ENCODE measurements at places on chromosomes 2 and 18.

GRCh38 chr18:48605408-48605845 lies 66.6 kb downstream of the CTIF start:
- peak; percentile 95 for DNase-seq

- DNase-seq = no peak
Measured at GRCh38 chr2:7725171-7725849, 808.1 kb downstream of the RNF144A start.

DNA sequence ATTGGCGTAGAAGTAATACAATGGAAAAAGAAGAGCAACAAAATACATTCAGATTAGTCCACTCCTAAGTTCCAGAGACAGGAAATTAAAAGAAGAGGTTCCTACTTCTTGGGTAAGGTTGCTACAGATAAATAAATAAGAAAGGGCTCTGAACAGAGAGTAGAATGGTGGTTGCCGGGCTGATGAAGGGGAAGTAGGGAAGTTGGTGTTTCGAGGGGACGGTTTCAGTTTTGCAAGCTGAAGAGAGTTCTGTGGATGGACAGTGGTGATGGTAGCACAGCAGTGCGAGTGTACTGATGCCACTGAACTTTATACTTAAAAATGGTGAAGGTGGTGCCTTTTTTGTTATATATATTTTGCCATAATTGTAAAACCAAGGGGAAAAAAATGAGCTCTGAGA lies 48.2 kb downstream of the CABYR start:
- peak; percentile 55 for DNase-seq

DNA sequence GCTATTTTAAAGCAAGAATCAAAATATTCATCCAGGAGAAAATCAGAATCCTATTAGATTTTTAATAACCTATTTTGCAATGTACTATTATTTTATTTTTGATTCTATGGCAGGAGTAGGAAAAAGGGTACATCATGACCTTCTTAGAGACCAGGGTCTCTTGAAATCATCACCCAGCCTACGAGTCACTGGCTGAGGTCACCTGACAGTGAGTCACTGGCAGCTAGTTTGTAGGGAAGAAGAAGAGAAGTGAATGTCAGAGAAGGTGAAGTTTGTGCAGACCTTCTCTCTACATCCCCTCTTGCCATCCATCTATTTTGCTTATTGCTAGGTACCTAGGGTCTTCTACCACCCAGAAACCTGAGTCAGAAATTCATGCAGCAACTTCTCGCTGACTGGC lies 144.2 kb downstream of the ALK start:
- DNase-seq = no peak

GRCh38 chr2:3036432-3037125 lies 341.0 kb downstream of the EIPR1 start:
- no peak for DNase-seq

GRCh38 chr18:24248359-24248758 lies 109.5 kb downstream of the CABYR start:
- no peak for DNase-seq

DNA sequence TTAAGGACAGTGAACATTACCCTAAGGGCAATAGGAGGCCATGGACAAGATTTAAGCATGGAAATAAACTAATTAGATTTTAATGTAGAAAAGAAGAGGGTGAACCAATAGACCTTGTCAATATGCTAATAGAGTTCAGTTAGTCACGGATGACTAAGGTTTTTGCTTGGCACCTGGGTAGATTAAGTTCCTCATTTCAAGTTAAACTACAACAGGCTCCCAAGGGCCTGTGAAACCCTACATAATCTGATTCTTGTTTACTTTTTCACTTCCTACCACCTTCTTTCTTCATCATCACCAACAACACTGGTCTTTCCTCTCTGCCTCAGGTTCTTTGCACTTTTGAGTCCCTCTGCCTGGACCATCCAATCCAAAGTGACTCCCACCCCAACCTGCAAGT lies 14.8 kb downstream of the SP110 start:
- DNase-seq = no peak

DNA sequence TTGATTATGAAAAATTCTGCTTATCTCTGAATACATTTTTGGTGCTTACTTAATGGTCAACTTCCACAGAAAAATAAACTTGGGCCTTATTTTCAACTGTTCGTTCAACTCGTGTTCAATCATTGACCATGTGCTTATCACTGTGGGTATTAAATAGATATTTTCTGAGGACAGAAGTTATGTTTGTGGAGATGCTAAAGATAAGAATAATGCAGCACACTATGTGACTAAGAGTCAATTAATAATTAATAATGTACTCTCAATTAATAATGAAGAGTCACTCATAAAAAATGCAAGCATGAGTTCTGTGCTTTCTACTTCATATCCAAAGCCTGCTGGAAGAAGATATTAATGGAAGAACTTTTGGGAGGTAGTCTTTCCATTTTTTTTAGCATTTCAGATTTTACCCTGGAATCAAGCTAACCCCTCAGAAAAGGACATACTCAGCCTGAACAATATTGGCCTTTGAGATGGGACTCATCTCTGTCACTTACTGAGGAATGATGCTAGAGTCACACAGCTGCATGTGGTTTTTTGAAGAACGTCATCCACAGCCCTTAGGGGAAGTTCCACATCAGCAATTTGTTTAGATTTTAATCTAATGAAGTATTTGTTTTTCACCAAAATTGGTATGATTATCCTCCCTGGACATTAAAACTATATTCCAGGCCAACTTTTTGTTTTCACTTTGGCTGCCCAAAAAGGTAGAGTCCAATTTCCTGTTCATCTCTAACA lies 191.9 kb upstream of the CRIM1 start:
- DNase-seq = no peak

All from HL-60 (cell line).